ENCODE measurements at places on chromosomes 5 and 9.

DNA sequence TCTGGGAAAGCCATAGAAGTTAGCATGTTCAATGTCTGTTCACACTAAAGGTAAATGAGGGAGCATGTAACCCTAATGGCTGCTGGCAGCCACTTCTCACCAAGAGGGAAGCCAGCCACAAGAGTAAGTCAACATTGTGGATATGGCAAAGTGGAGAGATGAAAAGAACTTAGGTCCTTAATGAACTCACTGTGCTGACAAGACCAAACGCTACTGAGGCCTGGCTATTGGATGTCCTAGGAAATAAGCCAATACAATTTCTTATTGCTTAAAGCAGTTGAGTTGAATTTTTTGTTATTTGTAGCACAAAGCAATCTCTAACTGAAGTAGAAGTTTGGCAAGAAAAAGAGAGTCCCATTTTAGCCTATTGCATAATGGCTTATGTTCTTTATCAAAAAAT lies 6.8 kb downstream of the GPR150 start:
- DNase-seq = no peak

DNA sequence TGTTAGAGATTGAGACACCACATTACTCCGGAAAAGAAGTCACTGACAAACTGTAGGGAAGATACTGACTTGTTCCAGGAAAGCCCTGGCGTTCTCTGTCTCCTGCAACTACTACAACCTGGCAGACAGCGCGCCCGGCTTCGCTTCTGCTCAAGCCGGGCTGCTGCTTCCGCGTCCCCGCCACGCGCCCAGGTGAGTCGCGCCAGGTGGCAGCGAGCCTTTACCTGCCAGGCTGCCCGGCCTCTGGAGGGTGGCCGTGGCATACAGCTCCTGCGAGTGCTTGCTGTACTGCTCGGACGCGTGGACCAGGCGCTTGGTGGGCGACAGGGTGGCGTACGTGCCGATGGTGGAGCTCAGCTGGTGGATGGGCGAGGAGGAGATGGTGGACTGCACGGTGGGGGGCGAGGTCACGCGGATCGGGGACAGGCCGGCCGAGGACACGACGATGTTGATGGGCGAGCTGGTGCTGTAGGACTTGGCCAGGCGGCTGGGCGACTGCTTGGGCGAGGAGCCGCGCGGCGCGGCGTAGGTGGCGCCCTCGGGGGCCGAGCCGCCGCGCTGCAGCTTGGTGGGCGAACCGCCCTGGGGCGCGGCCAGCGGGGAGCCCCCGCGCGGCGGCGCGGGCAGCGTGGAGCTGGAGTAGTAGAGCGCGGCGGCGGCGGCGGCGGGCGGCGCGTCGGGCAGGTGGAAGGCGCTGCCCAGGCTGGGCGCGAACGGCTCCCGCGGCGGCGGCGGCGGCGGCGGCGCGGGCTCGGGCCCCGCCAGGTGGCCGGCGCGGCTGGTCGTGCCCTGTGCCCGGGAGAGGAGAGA lies 519.6 kb downstream of the CTNND2 start:
- no peak for DNase-seq

- no peak for DNase-seq
Measured at GRCh38 chr9:113153599-113153998, 2.8 kb downstream of the SLC31A2 start.

DNA sequence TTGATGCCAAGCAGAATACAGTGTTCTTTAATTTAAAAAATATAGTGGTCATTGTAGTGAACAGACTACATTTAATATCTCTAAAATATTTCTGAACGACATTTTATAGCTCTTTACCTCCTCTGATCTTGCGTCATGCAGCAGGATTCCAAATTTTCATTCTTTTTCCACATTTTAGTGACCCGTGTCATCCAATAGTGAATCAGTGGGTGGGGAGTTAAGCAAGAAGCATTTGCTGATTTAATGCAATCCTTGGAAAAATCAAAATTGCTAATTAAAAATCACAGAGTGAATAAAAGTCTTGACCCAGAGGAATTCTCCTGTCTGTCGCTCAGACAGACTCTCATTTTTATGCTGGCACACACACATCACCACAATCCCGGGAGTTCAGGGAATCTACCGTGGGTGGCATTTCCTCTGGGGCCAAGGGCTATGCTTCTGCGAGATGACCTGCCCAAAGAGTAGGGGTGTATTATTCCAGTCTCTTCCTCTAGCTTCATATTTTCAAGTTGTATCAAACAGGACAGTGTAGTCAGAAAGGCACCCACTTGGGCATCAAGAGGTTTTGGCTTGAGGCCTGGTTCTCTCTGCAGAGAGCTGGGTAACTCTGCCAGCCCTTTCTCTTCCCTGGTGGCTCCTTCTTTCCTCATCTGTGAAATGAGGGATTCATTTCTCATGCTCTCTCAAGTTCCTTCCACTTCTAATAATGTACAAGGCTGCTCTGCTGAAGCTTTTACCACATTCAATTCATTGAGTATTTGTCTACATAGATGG lies 24.8 kb upstream of the OTP start:
- no peak for DNase-seq

DNA sequence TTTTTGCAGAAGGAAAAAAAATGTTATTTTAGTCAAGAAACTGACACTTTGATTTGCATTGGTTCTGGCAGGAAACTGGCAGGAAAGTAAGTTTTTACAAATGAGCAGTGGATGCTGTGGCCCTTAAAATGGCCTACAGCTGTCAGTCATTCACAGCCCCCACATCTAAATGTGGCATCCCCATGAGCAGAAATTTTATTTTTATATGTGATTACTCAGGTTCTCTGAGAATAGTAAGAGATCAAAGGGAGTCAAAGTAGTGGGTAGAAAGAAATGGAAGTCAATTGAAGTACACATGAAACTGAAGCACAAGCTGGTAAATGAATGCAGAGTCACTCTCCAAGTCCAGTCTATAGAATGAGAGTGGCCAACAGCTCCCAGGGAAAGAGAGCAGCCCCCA lies 80.3 kb downstream of the ENC1 start:
- no peak for DNase-seq

- DNase-seq = no peak
Measured at GRCh38 chr5:55407059-55407684, 99.4 kb downstream of the MTREX start.

DNA sequence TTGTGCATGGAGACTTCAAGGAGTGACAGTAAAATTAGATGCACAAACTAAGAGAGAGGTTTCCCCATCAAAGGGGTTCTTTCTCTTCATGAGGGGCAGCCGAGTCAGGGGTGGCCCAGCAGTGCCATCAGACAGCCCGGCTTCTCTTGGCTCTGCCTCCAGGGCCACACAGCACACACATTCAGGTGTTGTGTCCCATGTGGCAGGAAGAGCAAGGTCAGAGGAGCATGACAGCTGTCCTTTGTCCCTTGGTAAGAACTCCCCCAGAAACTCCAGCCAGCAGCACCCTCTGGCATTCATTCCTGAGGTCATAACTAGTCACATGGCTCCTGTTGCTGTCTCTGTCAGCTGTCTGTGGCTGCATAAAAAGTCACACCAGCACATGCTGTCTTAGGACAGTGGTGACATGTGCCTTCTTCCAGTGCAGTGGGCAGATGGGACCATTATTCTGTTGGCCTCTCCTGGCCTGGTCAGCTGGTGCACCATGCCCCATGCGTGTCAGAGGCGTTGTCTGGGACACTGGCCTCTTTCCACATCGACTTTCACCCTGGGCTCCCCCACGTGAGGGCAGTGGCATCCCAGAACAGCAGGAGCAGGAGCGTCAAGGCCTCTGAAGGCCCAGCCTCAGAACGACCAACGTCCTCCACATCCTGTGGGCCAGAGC lies 78.4 kb upstream of the OTULINL start:
- no peak for DNase-seq

DNA sequence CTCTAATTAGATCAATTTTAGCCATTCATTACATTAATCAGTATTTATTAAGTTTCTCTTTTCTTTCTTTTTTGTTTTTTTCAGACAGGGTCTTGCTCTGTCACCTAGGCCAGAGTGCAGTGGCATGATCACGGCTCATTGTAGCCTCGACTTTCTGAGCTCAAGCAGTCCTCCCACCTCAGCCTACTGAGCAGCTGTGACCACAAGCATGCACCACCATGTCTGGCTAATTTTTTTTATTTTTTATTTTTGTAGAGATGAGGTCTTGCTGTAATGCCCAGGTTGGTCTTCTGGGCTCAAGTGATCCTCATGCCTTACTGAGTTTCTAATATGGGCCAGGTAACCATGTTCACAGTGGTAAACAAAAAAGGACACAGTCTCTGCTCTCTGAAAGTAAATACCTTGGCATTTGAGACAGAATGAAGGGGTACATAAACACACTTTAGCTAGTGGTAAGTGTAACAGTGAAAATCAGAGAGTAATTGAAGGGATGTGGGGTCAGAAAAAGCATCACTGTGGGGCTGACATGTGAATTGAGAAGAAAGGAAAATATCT lies 336.3 kb downstream of the ADGRV1 start:
- no peak for DNase-seq

DNA sequence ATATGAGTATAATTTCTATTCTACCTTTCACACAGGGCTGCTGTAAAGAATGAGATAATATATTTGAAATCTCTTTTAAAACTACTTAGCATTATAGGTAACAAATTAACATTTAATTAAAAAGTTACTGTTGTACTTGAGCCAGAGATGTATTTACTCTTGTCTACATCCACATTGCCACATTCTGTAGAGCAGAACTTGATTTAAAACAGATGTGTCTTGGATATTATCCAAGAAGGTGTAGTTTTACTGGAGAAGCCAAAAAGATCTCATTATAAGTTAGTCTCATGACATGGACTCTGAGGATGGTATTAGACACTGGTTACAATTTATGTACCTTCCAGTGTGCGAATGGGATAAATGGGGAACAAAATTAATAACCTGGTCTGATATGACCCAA lies 293.1 kb upstream of the CCNH start:
- no peak for DNase-seq

GRCh38 chr5:36029914-36030313 lies 36.8 kb downstream of the UGT3A2 start:
- no peak for DNase-seq

- DNase-seq = peak; percentile 82
Measured at GRCh38 chr5:137858223-137858916, 9.3 kb upstream of the MYOT start.

DNA sequence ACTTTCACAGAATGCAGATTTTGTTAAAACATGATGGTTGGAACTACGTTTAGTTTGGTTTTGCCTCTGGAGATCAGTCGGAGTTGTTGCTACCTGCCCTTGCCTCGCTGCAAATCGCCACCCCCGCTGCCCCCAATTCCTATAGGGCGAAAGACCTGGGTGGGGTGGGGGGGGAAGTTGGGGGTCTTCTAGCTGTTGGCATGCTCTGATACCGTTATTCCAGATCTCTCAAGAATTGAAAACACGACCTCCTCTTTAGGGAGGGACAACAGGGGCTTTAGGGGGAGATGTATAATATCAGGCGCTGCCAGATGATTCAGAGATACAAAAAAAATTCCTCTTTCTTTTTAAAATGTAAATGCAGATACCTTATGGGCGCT lies 36.4 kb upstream of the NFIB start:
- DNase-seq = no peak
